ENCODE measurements at places on chromosomes 2 and 18.

GRCh38 chr2:84201158-84201557, 257.9 kb downstream of the SUCLG1 start:
- DNase-seq, result no peak

DNA sequence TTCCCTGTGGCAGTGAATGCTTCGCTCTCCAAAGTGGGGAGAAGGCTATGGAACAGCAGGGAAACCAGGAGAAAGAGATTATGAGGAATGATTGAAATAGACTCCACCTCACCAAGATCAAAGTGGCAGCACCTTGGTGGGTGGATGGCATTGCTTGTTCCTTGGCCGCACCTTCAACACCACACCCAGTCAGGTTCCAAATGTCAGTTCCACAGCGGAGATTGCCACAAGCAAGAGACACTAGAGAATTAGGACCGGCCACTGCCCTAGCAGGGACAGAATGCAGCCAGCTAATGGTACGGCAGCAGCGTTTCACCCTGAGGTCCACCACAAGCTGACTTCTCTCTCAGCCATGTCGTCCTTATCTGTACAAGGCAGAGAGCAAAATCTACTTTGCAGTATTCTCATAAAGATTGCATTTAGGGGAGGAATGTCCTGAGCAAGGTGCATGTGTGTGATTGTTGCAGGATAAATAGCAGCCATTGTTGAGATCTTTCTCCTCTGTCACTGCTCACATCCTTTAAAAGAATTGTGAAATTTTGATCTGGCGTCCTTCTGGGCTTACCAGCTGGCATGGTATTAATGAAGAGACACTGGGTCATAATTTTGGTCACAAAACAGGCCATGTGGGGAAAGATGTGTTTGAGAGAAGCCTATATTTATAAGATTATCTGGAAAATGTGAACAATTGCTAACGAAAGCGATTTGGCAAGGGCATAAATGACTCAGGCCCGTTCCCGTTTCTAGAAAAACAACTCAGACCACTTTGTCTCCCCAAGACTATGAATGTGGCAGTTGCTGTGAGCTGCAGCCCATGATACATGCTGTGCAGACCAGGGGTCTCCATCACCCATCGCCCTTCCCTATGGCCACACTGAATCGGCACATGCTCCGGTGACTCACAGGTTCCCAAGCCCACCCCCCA, 228.6 kb upstream of the ID2 start:
- no peak for DNase-seq

DNA sequence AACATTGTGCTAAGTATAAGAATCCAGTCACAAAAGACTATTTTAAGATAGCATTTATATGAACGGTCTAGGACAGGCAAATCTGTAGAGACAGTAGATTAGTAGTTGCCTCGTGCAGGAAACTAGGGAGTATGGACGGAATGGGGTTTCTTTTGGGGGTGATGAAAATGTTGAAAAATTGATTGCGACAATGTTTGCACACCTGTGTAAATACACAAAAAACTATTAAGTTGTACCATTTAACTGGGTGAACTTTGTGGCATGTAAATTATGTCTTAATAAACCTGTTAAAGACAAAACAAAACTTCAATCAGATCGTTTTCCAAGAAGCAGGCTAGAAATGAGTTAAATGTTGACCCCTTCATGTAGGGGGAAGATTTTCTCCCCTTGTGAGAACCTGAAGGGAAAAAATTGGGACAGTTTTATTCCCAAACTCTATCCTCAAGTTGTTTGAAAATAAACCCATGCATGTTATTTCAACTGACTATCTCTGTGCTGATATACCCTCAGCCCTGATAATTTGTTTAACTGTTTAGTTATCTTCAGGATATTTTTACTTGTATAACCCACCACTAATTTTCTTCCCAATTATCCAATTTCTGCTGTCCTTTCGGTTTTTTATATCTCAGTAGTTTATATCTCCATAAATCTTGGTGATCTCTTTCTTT, 87.2 kb downstream of the CAMKMT start:
- no peak for DNase-seq

- no peak for DNase-seq
Measured at GRCh38 chr2:127790694-127791529, 20.1 kb downstream of the WDR33 start.

DNA sequence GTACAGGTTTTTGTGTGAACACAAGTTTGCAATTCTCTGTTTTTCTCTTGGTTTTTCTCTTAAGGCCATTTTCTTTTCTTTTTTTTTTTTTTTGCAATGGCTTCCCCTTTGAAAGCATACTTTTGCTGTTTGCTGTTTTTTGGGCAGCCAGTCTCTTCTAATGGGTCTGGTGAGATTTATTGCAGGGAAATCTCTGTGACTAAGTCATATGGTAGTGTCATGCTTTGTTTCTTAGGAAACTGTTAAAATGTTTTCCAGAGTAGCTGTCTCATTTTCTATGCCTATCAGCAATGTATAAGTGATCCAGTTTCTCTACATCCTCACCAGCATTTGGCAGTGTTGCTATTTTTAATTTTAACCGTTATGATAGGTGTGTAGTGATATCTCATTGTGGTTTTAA, 27.9 kb upstream of the CDCA7 start:
- no peak for DNase-seq

- DNase-seq, result no peak
Measured at GRCh38 chr2:23586741-23587306, 201.8 kb downstream of the KLHL29 start.

DNA sequence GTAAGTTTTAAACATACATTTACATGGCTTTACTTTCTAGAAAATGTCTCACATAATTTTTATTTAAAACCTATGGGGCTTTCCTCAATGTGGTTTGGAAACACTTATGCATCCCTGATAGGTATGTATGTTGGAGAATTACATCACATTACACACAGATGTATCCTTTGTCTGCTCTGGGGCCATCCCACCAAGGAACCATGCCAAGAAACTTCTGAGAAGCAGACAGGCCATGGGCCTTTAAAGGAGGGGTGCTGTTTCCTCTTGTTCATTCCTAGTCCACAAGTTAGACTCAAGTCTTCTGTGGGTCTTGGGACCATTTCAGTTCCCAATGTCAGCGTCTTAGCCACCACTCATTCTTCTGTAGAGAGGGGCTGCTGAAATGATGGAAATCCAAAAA, 162.0 kb upstream of the SETBP1 start:
- DNase-seq, result no peak

GRCh38 chr18:13500869-13501542, 225.4 kb downstream of the FAM210A start:
- no peak for DNase-seq

- no peak for DNase-seq
Measured at GRCh38 chr2:203846490-203847105, 21.0 kb upstream of the CTLA4 start.

GRCh38 chr18:22601481-22601880, 183.8 kb upstream of the CTAGE1 start:
- DNase-seq, result no peak

DNA sequence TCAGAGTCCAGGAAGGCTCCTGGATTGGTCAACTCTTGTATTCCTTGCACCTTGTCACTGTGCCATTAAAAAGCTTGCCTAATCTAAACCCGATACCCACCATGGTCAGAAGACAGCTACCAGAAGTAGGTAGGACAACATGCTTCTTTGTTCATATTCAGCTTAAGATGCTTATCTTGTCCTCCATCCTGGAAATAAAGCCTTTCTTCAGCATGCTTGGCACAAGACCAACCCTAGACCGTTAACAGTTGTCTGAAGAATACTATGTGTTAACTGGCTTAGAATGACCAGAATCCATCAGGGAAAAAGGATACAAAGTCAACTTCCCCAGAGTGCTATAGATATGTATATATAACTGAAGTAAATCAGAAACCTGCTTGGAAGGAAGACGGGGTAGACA, 193.9 kb downstream of the ZRANB3 start:
- DNase-seq, result no peak

- no peak for DNase-seq
Measured at GRCh38 chr2:62526531-62527381, 20.8 kb upstream of the TMEM17 start.

DNA sequence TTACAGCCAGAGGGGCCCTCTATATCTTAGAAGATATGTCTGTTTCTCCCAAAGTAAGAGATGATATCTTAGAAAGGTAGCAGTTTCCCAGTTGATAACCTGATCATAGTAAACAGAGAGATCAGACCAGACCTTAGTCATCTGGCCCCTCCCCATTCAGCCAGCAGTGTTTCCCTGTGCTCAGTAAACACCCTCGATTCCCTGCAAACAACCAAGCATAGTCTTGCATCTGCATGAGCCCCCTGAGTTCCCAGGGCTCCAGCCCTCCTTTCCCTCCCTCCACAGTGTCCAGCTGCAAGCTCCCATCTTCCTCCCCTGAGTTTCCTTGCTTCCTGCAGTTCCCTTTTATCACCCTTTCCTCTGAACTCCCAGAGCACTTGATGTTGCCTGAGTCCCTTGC, 20.3 kb downstream of the NRP2 start:
- DNase-seq, result no peak

- no peak for DNase-seq
Measured at GRCh38 chr2:197235711-197236110, 74.9 kb downstream of the ANKRD44 start.

- DNase-seq, result peak; percentile 3
Measured at GRCh38 chr2:223365158-223365679, 236.9 kb downstream of the SCG2 start.

GRCh38 chr18:61569176-61569892, 236.1 kb downstream of the CDH20 start:
- no peak for DNase-seq

GRCh38 chr2:13574831-13575230, 858.1 kb downstream of the TRIB2 start:
- no peak for DNase-seq

DNA sequence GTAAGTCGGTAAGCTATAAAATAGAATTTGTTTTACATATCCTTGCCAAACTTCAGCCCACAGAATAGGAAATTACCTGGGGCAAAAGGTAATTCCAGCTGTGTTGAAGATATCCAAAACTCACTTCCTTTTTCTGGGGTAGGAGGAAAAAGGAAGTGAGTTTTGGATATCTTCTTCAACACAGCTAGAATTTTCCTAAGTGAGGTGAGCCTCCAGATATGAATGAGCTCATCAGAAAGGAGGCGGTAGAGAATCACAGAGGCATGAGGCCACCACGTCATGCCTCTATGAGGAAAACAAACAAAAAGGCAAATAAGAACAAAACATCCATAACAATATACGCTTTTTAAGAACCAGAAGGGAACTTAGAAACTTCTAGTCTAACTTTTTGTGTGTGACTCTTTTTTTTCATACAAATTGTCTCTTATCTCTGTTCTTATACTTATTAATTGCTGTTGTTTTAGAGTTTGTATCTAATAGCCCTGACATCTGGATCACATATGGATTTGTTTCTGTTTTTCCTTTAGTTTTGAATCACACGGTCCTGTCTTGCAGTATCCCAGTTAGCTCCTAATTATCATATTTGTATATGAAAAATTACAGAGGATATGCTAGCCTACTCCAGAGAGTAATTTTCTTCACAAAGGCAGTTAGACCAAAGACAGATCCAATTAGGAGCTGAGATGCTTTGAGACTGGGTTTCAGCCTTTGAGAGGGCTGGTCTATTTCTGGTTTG, 104.5 kb downstream of the RBM43 start:
- DNase-seq, result no peak

- no peak for DNase-seq
Measured at GRCh38 chr2:237057893-237058300, 27.8 kb upstream of the COPS8 start.

- peak; percentile 58 for DNase-seq
Measured at GRCh38 chr2:29113891-29114321, 1.3 kb upstream of the CLIP4 start.

DNA sequence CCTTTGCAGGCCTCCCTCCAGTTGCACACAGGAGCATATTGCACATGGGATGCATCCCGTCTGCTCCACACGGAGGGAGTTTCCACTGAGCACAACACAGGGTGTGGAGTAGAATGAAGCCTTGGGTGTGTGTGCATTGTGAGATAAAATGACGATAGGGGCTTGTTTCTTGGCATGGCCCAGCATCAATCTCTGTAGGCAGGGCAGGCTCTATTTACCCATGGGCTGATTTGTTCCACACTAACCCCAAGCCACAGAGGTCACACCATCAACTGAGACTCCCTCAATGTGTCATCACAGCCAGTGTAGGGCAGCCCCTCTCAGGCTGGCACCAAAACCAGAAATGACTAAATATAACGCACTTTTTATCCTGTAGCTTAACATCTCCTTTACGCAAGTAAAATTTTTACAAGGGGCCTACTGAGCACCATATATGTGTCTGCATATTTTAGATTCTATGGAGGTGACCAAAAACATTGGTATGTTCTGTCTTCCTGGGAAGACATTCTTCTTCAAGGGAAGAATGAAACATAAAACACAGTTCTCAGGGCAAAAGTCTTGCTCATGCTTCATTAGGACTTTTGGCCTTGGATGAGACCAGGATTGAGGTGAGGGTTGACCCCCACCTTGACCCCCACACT, 2.7 kb upstream of the GKN1 start:
- DNase-seq, result no peak

DNA sequence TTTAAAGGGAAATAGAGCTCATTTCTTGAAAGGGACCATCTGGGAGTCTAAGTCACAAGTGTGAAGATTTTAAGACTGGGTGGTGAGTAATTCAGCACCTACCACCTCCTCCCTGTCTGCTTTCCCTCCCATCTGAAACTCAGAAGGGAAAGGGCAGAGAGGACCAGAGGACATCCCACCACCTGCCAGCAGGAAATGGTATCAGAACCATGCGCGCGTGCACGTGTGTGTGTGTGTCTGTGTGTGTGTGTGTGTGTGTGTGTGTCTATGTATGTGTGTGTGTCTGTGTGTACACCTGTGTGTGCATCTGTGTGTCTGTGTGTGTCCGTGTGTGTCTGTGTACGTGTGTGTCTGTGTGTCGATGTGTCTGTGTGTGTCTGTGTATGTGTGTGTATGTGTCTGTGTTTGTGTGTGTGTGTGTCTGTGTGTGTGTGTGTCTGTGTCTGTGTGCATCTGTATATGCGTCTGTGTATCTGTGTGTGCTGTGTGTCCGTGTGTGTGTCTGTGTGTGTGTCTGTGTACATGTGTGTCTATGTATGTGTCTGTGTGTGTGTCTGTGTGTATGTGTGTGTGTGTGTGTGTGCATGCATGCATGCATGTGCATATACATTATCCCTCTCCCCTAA, 76.8 kb downstream of the ZFP36L2 start:
- DNase-seq, result no peak

DNA sequence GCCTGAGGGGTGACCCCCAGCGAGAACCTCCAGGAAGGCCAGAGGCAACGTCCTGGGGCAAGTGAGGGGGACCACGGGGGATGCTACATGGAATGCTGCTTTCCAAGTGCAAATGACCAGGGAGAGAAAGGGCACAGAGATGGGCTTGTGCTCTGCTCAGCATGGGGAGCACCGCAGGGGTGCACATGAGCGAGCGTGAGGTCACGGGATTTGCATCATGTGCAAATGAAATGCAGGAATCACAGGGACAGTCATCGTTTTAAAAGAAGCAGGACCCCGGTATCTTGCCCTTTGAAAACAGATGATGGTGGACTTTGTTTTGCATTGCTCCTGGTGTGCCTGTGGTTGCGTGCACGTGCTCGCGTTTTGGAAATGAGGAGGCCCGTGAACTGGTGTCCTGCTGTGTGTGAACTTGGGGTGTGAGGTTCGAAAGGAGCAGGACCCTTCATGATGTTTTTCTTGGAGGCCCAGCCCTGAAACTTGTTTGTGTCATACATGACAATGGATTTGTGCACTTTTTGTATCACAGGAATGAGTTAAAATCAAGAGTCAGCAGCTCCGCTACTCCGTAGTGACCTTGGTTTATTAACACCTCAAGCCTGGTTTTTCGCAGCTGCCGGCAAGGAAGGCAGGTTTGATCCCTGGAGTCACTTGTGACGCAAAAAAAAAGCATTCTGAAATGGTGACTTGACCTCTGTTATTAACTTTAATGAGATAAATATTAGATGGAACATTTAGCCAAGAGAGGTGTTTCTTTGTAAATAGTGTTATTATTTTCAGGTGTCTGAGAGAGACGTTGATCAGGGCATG, 234.5 kb downstream of the LDLRAD4 start:
- no peak for DNase-seq
